ENCODE measurements at places on chromosomes 12 and 14.

DNA sequence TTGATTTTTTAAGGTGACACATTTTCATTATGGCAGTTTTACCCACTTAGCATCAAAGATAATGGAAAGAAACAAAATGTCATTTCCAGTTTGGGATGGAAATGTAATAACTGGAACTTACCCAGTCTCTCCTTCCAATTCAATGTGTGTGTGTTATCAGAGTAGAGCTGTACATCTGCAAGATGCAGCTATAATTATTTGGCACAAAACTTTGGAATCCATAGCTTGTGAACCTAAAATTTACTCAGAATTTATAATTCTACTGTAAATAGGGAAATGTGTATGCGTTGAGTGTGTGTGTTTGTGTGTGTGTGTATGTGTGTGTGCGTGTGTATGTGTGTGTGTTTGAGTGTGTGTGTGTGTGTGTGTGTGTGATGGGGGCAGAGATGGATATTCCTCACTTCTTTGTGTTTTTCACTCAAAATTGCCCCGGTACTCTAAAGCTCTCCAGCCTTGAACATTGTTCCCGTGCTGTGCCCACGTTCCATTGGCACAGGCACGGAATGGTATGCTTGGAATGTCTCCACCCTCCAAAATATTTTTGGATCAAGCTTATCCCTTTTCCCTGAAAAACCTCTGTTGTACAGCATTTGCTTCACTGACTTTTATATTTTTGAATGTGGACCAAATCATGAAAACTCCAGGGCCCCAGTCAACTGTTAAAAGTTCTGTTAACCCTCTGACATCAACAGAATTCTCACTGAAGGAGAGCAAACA lies 150.2 kb upstream of the BMP4 start:
- no peak for DNase-seq

DNA sequence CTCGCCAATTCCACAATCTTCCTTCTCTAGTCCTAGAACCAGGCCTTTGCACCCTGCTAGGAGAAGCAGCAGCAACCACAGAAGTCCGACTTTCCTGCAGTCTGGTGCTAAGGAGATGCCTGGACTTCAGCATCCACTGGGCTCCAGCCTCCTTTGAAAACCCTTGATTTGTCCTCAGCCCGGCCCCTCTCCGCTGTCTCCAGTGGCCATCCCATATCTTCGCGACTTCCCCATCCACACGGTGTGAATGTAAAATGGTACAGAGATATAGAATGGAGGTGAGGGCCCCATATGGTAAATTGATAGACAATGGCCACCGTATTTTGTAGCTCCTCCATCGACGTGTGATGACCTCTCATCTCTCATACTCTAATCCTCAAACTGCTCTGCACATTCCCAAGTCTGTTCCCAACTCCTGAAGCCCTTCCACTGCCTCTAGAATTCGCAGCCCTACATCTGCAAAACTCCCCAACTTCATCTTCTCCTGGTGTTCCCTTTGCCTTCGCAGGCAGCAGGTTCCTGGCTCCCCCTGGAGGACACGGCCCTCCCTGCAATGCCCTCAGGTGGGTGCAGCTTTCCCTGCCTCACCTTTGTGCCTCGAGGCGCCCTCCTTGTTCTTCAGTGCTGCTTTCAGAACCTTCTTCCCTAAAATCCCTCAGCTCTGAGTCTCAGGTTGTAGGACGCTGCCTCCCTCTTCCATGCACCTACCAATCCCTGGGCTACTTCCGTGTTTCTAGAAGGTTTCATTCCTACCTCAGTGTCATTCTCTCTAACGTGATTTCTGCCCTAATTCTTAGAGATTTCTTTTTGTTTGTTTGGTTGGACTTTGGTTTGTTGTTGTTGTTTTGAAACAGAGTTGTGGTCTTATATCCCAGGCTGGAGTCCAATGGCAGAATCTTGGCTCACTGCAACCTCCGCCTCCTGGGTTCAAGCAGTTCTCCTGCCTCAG lies 36.7 kb downstream of the TMBIM6 start:
- DNase-seq: no peak

DNA sequence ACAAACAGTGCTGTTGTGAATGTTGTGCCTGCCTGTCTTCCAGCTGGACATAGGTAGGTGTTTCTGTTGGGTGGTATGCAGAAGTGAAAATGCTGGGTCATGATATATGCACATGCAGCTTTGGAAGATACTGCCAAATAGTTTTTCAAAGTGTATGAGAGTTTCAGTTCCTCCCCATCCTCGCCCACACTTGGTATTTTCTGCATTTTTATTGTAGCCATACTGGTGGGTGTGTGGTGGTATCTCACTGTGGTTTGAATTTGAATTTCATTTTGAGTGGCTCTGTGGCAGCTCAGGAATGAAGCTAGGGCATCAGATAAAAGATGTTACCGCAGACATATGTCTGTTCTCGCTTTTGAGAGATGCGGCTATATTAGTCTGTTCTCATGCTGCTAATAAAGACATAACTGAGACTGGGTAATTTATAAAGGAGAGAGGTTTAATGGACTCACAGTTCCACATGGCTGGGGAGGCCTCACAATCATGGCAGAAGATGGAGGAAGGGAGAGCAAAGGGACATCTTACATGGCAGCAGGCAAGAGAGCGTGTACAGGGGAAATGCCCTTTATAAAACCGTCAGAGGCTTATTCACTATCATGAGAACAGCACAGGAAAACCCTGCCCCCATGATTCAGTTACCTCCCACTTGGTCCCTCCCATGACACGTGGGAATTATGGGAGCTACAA lies 183.1 kb downstream of the CAND1 start:
- no peak for DNase-seq

- DNase-seq: no peak
Observed at GRCh38 chr14:54857830-54858269, 44.8 kb downstream of the GCH1 start.

DNA sequence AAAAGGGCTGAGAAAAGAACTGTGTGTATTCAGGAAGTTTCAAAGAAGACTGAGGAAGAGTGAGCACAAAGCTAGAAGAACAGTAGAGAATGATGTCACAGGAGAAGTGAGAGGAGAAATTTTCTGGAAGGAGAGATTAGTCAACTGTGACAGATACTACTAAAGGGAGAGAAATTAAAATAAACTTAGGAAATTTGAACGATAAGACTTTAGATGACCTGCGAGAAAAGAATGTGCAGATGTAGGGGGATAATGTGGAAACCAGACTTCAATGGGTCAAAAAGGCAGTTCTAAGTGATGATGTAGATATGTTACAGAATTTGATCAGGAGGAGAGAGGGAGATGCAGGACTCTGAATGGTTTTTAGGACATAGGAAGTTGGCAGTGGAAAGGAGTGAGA lies 287.4 kb downstream of the SYT1 start:
- DNase-seq: no peak

GRCh38 chr12:7450667-7451066 lies 6.7 kb upstream of the CD163L1 start:
- no peak for DNase-seq

- DNase-seq: no peak
Observed at GRCh38 chr14:77103951-77104350, 5.9 kb downstream of the CIPC start.

DNA sequence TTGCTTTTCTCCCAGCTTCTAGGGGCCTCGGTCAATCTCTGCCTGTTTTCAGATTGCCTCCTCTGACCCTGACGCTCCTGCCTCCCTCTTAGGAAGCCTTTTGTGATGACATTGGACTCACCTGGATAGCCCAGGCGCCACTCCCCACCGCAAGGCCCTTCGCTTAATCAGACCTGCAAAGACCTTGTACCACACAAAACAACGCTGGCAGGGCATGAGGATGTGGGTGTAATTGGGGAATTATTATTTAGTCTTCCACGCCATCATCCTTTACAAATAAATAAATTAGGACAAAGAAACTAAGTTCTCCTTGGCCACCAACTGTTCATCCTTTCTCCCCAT lies 7.7 kb upstream of the VPS37B start:
- DNase-seq: no peak

GRCh38 chr14:54920052-54920451 lies 17.4 kb upstream of the GCH1 start:
- DNase-seq: peak; percentile 61

DNA sequence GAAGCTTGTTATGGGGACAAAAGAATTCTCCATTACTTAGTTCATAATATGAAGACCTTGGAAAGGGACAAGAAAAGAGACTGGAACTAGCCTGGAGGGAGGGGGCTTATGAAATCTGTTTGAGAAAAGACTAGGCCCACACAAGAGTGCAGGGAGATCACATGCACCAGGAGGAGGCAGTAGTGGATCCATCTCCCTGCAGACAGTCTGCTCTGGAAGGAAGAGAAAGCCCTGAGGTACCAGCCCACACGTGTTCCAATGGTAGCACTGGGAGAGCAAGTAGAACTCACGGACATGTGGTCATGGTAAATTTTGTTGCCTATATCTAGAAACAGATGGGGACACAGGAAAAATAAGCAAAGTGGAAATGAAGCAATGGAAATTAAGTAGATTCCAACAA lies 445.4 kb downstream of the SOX5 start:
- no peak for DNase-seq

GRCh38 chr12:24446287-24446686 lies 496.8 kb upstream of the SOX5 start:
- no peak for DNase-seq

DNA sequence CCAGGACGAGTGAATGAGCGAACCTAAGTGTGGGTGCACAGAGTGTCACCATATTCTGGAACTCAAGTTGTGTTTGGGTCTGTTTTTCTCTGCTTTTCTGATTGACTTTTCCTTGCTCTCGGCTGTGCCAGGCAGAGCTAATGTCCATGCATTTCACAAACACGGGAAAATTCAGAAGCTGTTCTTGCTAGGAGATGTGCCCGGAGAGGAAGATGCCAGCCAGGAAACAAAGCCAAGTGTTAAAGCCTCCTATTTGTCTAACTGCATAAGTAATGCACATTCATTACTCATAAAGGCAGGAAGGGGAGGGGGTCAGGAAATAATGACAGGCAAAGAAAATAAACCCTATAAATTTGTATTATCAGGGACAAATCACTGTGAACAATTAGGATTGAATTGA lies 250.4 kb upstream of the SFSWAP start:
- no peak for DNase-seq

DNA sequence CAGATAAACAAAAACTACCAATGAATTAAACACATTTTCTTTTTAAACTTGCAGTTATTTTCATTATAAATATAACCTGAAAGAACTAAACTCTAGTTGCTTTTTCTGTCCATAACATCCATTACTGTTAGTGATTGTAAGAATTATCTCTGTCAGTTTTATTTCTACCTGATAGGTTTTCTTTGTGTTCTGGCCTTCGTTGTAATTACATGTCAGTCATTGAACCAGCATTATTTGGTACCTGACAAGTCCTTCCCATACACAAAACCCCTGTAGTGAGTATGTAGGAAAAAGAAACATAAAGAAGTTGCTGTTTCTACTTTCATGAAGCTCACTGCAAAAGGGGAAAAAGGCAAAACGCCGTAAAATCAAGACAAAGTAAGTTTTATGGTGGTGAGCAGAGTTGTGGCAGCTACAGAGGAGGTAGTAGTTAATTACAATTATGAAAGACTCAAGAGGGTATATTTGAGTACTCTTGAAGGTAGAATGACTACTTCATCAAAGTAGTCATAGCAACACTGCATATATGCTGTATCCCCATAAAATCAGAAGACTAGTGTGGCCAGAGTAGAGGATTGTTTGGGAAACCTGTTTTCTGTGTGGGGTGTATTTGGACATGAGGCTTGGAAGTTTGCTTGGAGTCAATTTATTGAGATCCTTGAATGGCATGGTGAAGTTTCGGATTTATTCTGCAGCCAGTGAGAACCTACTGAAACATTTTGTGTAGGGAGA lies 102.8 kb downstream of the SLC5A8 start:
- no peak for DNase-seq

DNA sequence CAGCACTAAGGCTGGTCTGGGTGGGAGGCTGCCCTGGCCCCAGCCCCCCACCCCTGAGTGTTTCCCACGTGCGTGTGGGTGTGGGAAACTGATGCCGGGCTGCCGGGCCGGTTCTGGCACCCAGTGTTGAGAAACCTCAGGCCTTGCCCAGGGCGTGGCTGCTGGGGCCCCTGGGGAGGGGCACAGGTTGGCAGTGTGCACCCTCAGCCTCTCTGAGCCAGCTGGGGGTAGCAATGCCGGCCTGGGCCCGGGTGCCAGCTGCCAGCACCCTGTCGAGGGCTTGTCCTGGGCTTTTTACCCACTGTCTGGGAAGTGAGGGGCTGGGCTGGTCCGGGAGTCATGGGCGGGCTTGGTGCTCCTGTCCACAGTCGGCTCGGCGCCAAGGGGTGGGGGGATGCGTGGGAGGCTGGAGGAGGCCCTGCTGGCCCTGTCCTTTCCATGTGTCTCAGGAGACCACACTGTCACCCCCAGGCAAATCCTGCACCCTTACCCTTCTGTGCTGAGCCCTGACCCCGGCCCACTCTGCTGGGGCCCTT lies 15.7 kb downstream of the ASPG start:
- no peak for DNase-seq

- DNase-seq: no peak
Observed at GRCh38 chr12:40015345-40015744, 90.5 kb downstream of the SLC2A13 start.

DNA sequence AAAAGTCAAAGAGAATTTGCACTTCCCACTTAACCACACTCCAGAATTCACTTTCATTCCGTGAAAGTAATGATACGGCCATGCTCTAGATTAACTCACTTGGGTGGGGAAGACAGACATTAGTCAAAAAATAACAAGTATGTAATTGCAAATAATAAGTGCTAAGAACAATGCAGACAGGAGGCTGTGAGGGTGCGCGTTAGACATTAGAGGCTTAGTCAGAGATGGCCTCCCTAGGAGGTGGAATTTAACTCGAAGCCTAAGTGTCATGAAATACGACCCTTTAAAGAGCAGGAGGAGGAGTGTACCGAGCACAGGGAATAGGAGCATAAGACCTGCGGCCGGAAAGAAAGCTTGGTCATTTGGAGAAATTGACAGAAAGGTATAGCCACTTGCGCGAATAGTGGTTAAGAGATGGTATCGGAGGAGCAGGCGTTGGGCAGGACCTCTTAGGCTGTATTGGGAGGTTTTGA lies 628 bp downstream of the SNRPF start:
- no peak for DNase-seq

DNA sequence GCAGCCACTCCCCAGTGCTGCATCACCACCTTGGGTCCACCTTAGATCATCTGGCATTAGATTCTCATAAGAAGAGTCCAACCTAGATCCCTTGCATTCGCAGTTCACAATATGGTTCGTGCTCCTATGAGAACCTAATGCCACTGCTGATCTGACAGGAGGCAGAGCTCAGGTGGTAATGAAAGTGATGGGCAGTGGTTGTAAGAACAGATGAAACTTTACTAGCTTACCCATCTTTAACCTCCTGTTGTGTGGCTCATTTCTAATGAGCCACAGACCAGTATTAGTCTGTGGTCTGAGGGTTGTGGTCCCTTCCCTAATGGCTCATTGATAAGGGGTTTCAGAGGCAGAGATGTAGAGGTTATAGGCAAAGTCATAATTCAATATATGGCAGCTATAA lies 615.9 kb upstream of the MIS18BP1 start:
- DNase-seq: no peak

- DNase-seq: no peak
Observed at GRCh38 chr12:120994589-120995337, 16.4 kb downstream of the HNF1A start.

- DNase-seq: no peak
Observed at GRCh38 chr12:95723693-95724384, 66.7 kb downstream of the NTN4 start.

Measured in NCI-H1105 (cell line).